ENCODE measurements at places on chromosomes 5 and 9.

DNA sequence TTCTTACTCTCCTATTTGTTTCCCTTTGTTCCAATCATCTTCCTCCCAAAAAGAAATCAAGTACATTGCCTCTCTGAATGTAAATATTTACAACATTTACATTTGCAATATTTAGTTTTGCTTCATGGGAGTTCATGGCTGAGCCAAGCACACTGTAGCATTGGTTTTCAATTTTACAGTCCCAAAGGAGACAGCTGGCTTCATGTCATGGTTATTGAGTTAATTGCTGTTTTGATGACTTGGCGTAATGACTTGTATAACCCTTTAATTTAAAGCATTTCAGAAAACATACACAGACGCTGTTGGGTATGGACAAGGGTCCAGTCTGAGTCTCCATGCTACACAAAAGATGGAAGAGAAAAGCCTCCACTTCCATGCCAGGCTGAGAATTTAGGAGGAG lies 25.6 kb upstream of the VLDLR start:
- DNase-seq = no peak

GRCh38 chr5:125002727-125003598 lies 256.5 kb upstream of the ZNF608 start:
- DNase-seq = no peak

DNA sequence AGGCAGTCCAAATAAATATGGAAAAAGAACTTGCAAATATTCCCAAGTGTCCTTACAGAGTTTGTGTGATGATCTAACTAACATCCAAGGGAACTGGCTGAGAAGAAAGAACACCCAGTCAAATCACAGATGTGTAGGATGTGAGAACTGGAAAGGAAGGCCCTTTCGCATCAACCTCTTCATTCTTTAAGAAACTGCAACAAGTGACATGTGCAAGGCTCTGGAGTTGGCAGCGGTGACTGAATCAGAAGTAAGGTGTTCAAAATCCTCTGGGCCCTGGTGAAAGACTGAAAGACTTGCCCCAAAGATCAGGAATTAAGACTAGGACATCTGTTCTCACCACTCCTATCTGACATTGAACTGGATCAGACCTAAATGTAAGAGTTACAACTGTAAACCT lies 88.7 kb downstream of the RAPGEF1 start:
- DNase-seq = no peak

DNA sequence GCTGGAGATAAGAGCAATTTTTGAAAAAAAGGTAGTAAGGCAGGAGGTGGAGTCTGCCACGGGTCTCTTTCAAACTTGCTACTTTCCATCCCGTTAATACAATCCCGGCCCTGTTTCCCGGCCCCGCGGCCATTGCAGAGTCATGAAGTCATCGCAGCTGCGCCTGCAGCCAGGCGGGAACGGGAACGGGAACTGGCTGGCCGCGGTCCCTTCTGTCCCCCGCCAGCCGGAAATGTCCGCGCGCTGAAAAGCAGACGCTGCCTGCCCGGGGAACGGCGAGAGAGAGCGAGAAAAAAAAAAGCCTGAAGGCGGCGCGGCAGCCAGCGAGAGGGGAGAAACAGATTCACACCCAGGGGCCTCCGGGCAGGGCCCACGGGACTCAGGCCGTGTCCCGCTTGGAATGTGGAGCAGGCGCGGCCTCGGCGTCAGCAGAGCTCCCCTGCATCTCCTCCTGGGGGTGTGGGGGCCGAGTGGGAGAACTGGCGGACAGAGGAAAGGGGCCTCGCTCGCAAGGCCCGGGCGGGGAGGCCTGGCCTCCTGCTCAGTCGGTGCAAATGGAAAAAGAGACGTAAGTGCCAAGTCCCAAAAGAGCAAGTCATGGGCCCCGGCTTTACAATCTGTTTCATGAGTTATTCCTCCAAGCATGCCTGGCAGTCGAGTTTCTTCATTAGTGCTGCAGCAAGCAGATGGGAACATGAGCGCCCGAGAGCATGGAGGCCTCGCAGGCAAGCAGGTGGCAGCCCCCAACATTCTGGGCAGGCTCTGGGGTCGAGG lies 201.2 kb upstream of the GAS1 start:
- DNase-seq = no peak

- DNase-seq = no peak
Observed at GRCh38 chr5:64834037-64834436, 65.3 kb downstream of the CWC27 start.

DNA sequence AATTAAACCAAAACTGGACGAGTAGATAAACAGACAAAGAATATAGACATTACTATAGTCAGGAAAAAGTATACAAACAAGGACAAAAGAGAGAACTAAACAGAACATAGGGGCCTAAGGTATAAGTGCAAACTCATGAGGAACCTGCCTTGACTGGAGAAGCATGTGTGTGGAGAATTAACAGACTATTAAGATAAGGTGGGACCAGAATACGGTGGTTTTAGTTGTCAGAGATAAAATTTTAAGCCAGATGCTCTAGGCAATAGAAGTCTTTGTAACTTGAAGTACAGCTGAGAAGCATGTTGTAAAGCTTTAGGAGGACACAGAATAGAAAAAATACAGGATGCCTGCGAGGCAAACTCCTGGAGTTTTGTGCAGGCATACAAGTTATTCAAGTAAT lies 707.1 kb downstream of the PTPRD start:
- DNase-seq = no peak

DNA sequence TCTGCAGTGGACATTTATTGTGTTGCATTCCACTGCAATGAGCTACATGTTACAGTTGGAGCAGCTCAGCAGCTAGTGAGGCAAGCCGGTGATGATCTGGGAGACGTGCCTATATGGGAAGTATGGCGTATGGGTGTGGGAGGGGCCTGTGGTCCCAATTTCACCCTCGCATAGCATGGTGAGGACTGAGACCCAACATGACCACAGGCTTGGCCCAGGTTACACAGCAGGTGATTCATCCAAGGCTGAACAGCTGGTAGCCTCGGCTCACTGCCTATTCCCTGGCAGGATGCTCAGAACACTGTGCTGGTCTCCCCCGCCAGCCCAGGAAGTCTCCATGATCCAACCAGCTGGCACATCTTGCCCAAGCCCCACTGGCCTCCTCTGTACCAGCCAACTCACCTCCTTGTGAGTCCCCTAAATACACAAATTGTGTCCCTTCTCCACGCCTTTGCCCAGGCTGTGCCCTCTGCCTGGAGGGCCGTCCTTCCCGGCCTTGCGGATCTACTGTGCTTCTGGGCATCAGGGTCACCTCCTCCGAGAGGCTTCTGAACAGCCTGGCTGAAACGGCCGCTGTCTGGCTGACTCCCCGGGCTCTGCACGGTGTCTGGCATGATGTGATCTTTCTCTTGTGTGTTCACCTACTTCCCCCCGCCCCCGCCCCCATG lies 81.4 kb downstream of the NSUN2 start:
- DNase-seq = no peak
